ENCODE measurements at places on chromosomes 6 and 20.

GRCh38 chr6:73704260-73704659, 8.3 kb downstream of the CD109 start:
- DNase-seq: no peak

- DNase-seq: no peak
Measured at GRCh38 chr6:130906736-130907381, 79.7 kb downstream of the SMLR1 start.

- DNase-seq: no peak
Measured at GRCh38 chr6:34515473-34516387, 40.4 kb downstream of the SPDEF start.

DNA sequence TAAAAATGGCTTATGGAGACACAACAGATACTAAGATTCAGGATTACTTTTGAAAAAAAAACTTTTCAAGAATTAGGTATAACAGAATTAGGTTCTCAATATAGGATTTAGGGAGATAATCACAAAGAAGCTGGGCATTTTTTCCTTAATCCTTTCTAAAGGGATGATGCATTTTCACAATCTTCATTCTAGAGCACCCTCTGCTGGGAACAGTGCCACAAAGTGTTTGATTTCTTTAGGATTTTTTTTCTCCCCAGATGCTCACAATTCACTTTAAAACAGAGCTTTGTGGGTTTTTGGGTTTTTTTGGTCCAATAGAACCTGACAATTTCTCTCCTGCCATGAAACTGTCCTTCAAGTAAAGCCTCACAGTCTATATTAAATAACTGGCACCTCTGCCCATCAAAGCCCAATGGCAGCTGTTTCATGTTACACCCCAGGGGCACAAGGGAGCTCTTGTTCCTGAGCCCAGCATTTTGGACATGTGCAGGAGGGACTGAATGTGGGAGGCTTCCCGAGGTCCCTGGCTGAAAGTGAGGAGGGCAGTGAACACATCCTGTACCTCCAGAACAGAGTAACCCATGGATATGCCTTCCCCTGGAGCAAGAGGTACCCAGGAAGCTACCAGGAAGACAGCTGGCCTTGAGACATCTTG, 39.7 kb downstream of the PREP start:
- no peak for DNase-seq

- DNase-seq: no peak
Measured at GRCh38 chr6:43992126-43992663, 135.1 kb downstream of the MRPL14 start.

- no peak for DNase-seq
Measured at GRCh38 chr6:140537834-140538705, 1163.6 kb upstream of the CITED2 start.
